ENCODE measurements at places on chromosomes 2 and 18. TPM values are rescaled to one million over a fixed set of nuclear protein-coding genes. Genes with fewer than 3 reads are reported as not detected.

The EHD3 gene
- total RNA-seq, result 3.4 TPM

The CDK5R2 gene
- not detected for total RNA-seq

The TMEM37 gene
- not detected for total RNA-seq

The ACTG2 gene
- 2.3 TPM for total RNA-seq

The DTNA gene
- total RNA-seq, result 5.1 TPM
